ENCODE measurements at places on chromosomes 4 and X. TPM values are rescaled to one million over a fixed set of nuclear protein-coding genes. Genes with fewer than 3 reads are reported as not detected.
A peak's percentile ranks its signal among the peaks of the same experiment; 100 is the strongest.

FAM9C gene
- polyA plus RNA-seq, result not detected

- DNase-seq, result no peak
These were observed 12.4 kb upstream of the PIN4 start for GRCh38 chrX:72169008-72169728.

LRIT3 gene
- polyA plus RNA-seq, result 0.01 TPM

DNA sequence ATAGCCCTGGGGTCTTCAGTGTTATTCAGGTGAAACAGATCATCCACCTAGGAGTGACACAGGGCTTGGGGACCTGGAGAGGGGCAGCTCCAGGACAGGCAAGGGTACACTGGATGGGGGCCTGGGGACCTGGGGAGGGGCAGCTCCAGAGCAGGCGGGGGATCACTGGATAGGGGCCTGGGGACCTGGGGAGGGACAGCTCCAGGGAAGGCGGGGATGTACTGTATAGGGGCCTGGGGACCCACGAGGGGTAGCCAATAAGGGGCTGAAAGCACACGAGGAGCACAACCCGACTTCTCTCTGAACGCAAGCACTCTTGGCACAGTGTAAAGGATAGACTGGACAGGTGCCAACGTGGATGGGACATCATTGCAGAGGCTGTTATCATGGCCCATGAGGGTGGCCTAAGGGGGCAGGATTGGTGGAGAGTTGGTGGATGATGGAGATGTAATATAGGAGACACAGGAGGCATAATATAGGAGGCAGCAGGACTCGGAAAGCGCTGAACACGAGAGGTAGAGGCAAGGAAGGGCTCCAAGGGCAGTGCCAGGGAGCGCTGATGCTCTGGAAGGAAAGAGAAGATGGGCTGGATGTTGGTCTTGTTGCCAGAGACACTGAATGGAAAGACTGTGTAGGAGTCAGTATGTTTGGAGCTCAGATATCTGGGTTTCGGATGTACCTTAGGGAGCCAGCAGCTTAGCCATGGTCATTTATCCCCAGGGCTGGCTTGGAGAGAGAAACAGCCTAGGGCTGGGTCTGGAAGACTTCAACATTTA lies 37.9 kb upstream of the FGFBP2 start:
- DNase-seq, result no peak

DNA sequence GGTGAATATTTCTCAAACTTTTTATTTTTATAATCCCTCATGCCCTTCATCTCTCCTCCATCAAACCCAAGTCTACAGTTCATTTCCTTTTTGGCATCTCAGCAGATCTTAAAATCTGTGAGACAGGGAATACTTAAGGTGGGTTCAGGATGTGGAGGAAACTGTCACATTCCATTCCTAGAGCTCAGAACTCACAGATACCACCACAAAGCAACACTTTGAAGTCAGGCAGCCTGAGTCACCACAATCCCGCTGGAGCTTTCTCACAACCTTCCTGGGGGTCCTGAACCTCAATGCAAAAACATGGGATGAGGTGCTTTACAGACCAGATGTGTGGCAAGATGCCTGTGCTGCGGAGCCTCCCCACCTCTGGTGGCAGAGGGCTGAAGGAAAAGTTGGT lies 63.2 kb downstream of the HHIP start:
- DNase-seq, result peak; percentile 63

- DNase-seq, result peak; percentile 35
These were observed 566 bp downstream of the ATP11C start for GRCh38 chrX:139932073-139932900.

ATP8A1 gene
- polyA plus RNA-seq, result 0.03 TPM

GRCh38 chrX:154802947-154803346 lies 2.3 kb downstream of the MPP1 start:
- DNase-seq, result no peak

EFHC2 gene
- 0.18 TPM for polyA plus RNA-seq

DRD5 gene
- not detected for polyA plus RNA-seq

- peak; percentile 79 for DNase-seq
These were observed 14.4 kb upstream of the CENPU start for GRCh38 chr4:184748251-184748652.

DNA sequence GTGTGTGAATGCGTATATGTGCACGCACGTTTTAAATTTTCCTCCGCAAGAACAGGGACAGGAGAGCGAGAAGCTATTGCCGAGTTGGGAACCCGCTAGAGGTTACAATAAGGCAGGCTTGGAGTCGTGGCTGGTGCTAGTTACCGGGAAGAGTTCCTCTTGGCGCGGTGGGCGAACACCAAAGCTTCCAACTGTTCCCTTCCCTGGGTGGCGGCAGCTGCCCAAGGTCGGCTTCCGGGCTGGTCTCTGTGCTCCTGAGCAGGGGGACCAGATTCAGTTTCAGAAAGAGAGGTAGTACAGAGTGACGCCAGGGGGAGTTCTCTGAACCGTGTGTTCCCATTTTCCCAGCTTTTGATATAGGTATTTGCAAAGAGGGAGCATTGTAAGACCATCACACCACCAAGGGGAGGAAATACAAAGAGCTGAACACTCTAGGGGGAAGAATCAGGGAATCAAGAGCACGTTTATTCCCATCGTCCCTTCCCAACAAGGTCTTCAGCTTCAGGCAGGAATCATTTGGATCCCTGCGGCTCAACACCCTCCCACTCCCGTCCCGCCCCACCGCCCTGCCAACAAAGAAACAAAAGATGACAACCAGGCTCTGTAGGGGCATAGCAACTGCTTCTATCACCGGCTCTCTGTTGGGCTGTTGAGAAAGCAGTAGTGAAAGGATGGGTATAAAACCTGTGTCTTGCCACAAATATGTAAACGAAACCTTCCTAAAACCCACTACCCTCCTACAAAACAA lies 113.6 kb upstream of the TEX13C start:
- no peak for DNase-seq

- DNase-seq, result no peak
These were observed 378.0 kb upstream of the DMD start for GRCh38 chrX:33589316-33589715.

FAT1 gene
- polyA plus RNA-seq, result 307 TPM

NEXMIF gene
- 0.01 TPM for polyA plus RNA-seq

Measured in mammary epithelial cell (primary cell).